Activated T-helper 1 cell treated with anti-CD3 and anti-CD28 coated beads, Interleukin-2, amount 50 U/mL, for 16 hours (primary cell): ENCODE measurements at places on chromosomes 3 and 15.

GRCh38 chr3:85081191-85081906 lies 122.6 kb downstream of the CADM2 start:
- DNase-seq, result no peak

GRCh38 chr3:27805282-27805681 lies 83.2 kb upstream of the EOMES start:
- no peak for DNase-seq

- no peak for DNase-seq
These were observed 14.7 kb downstream of the IGSF11 start for GRCh38 chr3:119019767-119020518.

GRCh38 chr3:184952671-184953070 lies 140.7 kb downstream of the VPS8 start:
- DNase-seq, result no peak

DNA sequence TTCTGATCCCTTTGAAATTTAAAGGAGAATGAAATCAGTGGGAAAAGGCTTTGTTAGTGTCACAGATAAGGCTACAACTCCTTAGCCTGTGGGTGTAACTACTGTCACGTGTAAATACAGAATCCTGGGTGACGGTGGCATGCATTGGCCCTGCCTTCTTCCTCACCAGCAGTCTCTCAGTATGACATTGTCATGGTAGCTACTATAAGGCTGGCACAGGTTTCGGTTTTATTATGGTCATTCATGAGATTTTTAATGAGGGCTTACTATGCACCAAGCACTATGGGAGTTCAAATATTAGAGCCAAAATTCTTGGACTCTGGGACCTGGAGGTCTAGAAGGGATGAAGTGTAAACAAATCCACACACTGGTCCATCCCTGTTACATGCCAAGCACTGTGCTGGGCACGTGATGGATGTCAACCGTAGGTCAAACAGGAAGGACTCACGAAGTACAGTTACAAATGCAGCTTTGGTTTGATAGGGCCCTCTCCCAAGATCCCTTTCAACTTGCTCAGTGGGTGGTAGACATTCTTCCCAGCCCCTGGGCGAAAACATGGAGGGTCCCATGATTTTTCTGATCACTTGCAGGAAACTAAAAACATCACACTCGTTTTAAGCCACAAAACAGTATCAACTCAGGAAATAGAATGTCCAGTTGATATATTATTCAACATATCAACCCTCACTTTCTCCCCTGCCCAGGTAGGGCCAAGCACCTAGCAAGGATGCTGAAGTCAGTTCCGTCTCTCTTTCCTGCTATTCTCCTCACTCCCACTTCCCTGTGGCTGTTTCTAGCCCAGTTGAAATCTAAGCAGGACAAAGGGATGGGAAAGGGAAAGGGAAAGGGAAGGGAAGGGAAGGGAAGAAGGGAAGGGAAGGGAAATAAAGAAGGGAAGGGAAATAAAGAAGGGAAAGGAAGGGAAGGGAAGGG lies 25.3 kb downstream of the BFSP2 start:
- no peak for DNase-seq

- no peak for DNase-seq
These were observed 370.0 kb downstream of the WDR72 start for GRCh38 chr15:53389271-53390037.

DNA sequence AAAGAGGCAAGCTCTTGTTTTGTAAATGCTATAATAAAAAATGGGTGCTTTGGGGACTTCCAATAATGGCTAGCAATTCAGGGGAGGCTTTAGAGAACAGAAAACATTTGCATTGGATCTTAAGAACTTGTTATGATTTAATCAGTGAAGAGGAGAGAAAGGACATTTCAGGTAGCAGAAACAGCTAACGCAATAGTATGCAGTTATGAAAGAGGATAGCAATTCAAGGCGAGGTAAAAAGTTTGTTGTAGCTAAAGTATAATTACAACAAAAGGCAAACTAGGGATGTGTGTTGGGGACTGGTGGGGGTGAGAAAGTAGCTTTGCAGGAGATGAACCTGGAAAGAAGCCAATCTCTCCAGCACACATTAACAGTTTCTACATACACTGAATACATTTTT lies 558.7 kb upstream of the SEMA6D start:
- DNase-seq, result no peak

GRCh38 chr15:85543741-85544155 lies 163.3 kb downstream of the AKAP13 start:
- DNase-seq, result no peak

DNA sequence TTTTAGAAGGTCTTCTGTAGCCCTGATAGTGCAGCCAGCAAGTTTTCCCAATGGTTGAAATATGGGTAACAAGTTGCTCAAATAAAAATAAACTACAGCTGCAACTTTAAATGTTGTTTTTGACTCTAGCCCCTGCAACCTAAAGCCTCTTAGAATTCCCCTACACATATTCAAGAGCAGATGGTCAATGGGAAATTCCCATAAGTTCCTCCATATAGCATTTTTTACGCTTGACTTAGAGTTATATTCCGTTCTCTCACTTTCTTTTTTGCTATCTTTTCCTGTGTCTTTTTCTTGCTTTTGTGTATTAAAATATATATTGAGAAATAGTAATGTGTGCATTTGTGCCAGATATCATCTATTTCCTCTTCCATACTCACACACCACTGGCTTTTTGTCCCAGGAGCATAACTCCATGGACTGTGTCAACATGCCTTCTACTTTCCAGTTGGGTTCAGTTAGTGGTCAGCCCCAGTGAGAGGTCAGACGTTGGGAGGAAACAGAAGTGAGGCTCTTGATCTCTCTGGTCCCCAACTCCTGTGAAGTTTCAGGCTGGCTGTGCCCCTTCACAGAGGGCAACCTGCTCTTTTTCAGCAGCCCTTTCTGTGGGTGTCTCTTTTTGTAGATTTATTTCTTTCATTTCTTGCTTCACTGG lies 63.3 kb upstream of the TP63 start:
- DNase-seq, result no peak

- no peak for DNase-seq
These were observed 33.5 kb upstream of the CSPG5 start for GRCh38 chr3:47612178-47612577.

GRCh38 chr3:14329842-14330241 lies 72.6 kb upstream of the SLC6A6 start:
- no peak for DNase-seq

GRCh38 chr3:179961071-179961702 lies 75.5 kb downstream of the PEX5L start:
- DNase-seq, result no peak

- DNase-seq, result no peak
These were observed 35.3 kb downstream of the GBE1 start for GRCh38 chr3:81726132-81726531.

- DNase-seq, result no peak
These were observed 199.7 kb downstream of the RPLP1 start for GRCh38 chr15:69652293-69652692.

GRCh38 chr3:36956155-36956554 lies 11.3 kb upstream of the TRANK1 start:
- DNase-seq, result no peak

- DNase-seq, result no peak
These were observed 29.8 kb downstream of the FSTL1 start for GRCh38 chr3:120420928-120421551.

- DNase-seq, result no peak
These were observed 8.2 kb upstream of the PAQR5 start for GRCh38 chr15:69290346-69291164.

DNA sequence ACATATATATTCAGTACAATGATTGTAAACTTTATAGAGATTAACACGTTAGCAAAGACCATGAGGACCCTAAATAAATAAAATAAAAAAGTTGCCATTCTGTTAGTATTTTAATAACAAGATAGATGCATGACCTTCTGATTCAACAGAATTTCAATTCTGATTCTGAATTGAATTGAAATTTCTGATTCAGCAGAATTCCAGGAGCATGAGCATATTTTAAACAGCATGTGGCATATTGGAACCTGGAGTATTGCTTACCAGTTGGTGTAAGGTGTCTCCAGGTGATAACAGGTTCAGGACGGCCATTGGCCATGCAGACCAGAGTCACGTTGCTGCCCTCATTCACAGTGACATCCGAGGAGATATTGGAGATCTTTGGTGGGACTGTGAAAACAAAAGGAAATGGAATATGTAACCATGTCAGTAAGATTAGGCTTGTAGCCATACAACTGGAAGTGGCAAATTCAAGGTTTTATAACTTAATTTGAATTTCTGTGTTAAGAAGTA lies 396.0 kb downstream of the GAP43 start:
- no peak for DNase-seq

GRCh38 chr15:89860431-89860830 lies 33.4 kb downstream of the AP3S2 start:
- DNase-seq, result no peak

DNA sequence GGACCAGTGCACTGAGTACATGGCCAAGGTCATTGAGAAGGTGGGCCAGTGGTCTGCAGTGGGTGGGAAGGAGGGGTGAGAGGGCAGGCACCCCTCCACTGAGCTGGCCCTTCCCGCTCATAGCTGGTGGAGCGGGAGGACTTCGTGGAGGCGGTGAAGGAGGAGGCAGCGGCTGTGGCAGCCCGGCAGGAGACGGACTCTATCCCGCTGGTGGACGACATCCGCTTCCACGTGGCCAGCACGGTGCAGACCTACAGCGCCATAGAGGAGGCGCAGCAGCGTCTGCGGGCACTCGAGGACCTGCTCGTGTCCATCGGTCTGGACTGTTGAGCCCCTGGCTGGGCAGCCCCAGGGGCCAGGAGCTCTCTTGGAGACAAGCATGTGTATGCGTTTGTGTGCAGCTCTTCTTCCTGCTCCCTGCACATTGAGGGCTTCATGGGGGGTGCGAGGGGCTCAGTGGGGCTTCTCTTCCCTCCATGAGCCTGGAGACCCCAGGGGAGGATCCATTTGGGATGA lies 7.5 kb downstream of the ABTB1 start:
- no peak for DNase-seq
